ENCODE measurements at places on chromosomes 16 and 17.

DNA sequence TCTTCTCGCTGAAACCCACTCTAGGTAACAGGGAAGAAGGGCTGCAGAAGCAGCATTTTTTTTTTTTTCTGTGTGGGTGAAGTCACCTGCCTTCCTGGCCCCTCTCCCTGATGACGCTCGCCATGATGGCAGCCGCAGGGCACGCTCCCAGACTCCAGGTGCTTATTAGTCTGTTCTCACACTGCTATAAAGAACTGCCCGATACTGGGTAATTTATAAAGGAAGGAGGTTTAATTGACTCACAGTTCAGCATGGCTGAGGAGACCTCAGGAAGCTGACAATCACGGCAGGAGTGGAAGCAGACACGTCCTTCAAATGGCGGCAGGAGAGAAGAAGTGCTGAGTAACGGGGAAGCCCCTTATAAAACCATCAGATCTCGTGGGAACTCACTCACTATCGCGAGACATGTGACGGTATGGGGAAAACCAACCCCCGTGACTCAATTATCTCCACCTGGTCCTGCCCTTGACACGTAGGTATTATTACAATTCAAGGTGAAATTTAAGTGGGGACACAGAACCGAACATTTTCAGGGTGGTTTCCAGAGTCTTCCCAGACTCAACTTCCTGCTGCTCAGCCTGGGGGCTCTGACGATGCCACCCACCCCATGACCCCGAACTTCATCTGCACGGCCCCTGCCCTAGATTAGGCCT lies 34.9 kb upstream of the NLRP1 start:
- no peak for DNase-seq

DNA sequence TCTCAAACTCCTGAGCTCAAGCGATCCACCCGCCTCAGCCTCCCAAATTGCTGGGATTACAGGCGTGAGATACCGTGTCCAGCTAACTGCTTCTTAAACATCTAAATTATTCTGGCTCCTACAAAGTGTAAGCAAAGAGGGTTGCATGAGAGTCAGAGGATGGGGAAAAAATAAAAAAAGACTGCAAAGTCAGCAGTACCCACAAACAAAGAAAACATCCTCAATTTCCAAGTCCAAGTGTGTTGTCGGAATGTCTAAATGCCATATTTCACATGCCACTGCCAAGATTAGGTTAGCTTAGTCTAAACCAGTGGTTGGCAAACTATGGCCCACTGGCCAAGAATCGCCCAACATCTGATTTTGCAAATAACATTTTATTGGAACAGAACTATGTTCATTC lies 13.0 kb upstream of the PHLPP2 start:
- no peak for DNase-seq

DNA sequence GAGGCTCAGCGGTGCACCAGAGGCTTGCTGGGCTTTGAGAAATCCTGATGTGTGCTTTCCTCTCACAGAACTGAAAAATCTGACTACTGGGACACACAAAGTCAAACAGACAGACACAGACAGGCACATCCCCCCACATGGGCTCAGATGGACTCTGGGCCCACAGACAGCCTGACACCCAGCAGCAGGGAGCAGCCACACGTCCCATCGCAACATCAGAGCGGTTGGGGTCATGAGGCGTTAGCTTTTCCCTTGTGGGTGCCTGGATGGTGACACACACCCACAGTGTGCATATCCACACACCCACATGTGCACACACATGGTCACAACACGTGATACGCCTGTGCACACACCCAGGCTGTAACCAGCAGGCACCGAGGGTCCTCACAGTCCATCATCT lies 6.3 kb downstream of the SPNS3 start:
- DNase-seq = no peak

- DNase-seq = no peak
Observed at GRCh38 chr16:81942007-81942601, 69.2 kb downstream of the SDR42E1 start.

GRCh38 chr17:4597975-4598374 lies 13.6 kb downstream of the SMTNL2 start:
- DNase-seq = no peak

- no peak for DNase-seq
Observed at GRCh38 chr16:9151074-9151473, 59.6 kb downstream of the HAPSTR1 start.

GRCh38 chr17:70987867-70988340 lies 818.6 kb downstream of the KCNJ2 start:
- no peak for DNase-seq

- no peak for DNase-seq
Observed at GRCh38 chr17:69524854-69525253, 110.4 kb downstream of the MAP2K6 start.

GRCh38 chr17:50194140-50194933 lies 7.1 kb downstream of the COL1A1 start:
- DNase-seq = no peak

GRCh38 chr17:68379692-68380677 lies 77.3 kb downstream of the WIPI1 start:
- DNase-seq = no peak

GRCh38 chr16:79430191-79430678 lies 170.3 kb downstream of the MAF start:
- DNase-seq = no peak

- DNase-seq = no peak
Observed at GRCh38 chr17:32385971-32386370, 36.0 kb downstream of the ZNF207 start.

DNA sequence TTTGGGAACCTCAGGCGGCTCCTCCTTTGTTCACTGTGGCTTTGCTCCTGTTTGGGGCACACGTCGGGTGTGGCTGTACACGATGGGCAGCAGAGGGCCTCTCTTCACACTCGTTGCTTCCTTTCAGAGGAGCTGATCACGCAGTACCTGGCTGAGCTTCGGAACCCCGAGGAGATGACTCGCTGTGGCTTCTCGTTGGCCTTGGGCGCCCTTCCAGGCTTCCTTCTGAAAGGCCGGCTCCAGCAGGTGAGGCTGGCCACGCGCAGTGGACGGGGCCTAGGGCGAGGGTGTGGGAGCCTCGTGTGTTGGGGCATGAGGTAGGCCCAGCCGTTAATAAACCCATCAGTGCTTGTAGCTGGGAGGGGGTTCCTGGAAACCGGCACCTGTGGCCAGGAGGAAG lies 85.0 kb upstream of the ZNF750 start:
- DNase-seq = no peak
